ENCODE measurements at places on chromosomes 2 and 18.
A peak's percentile ranks its signal among the peaks of the same experiment; 100 is the strongest.

- DNase-seq: no peak
Measured at GRCh38 chr18:56421647-56422046, 216.7 kb downstream of the TXNL1 start.

- no peak for DNase-seq
Measured at GRCh38 chr2:99451280-99451679, 38.5 kb downstream of the REV1 start.

- DNase-seq: no peak
Measured at GRCh38 chr2:184031402-184032147, 566.8 kb upstream of the ZNF804A start.

DNA sequence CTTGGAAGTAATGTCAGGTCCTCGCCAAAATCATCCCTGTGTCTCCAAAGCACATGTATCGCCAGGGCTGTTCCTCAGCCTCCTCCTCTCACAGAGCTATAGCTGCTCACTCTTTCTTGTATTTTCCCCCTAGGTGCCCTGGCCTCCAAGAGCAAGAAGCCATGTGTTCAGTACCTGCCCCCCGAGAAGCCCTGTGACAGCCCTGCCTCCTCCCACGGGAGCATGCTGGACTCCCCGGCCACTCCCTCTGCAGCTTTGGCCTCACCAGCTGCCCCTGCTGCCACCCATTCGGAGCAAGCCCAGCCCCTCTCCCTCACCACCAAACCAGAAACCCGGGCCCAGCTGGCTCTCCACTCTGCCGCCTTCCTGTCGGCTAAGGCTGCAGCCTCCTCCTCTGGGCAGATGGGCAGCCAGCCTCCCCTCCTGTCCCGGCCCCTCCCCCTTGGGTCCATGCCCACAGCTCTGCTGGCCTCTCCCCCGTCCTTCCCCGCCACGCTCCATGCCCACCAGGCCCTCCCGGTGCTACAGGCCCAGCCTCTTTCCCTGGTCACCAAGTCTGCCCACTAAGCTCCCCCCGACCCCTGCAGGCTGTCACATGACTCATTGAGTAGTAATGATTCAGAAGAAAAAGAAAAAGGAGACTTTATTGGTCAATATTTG is 18.8 kb downstream of the TGOLN2 start:
- no peak for DNase-seq

- DNase-seq: no peak
Measured at GRCh38 chr2:197183355-197183754, 127.2 kb downstream of the ANKRD44 start.

DNA sequence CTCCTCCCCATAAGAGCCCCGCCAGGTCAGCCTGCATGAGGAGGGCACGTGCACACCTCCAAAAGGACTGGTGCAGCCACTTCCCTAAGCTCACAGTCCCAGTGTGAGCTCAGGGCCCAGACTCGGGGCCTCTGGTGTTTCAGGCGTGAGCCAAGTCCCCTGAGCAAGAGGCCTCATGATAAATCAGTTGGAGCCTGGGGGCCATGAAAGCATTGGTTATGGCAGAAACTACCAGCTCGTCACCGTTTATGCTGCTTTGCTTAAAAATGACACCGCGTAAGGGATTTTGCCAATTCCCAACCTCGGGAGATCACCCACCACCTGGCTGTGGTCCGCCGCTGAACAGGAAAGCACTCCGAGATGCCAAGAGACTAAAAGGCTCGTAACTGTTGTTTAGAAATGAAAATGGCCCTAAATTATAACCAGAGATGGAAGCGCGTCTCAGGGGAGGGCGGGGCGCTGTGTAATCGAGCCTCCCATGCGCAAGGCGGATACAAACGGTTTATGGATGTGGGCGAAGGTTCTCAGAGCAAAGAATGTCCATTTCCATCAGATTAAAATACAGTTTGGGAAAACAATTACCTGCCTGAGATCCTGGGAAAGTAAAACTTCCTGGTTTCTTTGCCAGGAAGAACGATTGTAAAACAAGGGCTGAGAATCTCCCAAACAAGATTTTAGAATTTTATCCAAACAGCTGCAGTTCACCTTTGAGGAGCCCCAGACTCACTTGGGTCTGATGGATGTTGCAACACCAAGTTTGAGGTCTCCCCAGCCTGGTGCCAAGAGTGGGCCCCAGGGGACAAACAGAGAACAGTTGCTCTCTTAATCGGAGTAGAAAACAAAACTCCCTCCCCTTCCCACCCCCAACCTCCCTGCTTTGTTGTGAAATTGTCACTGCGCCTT is 141.4 kb downstream of the BCL2 start:
- no peak for DNase-seq

GRCh38 chr18:55927831-55928230 is 339.8 kb upstream of the TCF4 start:
- no peak for DNase-seq

GRCh38 chr2:99569386-99569785 is 79.6 kb upstream of the REV1 start:
- DNase-seq: no peak

DNA sequence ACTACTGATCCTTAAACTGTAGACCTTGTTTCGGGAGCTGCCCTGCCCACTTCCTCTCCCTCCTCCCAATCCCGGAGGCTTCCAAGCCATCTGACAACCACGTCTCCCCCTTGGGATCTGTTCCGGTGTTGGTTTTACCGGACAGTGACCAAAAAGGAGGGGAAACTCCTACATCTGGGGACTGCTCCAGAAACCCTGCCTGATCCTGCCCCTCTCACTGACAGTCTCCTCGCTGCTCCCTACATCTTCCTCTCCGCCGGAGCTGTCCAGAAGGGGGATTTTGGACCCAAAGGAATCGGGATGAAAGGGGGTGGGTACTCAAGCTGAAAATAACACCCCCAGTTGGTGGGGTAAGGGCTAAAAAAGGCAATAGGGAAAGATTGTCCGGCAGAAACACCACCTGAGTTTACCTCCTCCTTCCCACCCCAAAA is 1.5 kb downstream of the INO80D start:
- peak; percentile 84 for DNase-seq

DNA sequence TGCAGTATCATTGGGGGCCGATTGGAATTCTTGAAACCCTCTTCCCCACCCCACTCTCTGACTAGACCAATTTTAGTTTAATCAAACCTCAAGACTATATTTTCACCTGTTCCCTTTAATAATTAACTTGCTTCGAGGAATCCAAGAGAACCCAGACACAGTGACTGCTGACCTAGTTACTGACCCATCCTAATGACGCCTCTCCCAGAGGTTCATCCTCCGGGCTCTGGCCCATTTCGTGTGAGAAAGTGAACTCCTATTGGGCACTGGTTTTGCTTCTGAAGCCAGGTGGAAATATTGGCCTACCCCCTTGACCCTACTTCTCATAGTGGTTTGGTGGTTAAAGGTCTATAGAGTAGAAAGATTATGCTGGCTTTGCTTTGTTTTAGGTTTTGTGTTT is 39.9 kb downstream of the RPL37A start:
- DNase-seq: no peak

GRCh38 chr2:128405467-128405900 is 86.8 kb upstream of the HS6ST1 start:
- DNase-seq: no peak

DNA sequence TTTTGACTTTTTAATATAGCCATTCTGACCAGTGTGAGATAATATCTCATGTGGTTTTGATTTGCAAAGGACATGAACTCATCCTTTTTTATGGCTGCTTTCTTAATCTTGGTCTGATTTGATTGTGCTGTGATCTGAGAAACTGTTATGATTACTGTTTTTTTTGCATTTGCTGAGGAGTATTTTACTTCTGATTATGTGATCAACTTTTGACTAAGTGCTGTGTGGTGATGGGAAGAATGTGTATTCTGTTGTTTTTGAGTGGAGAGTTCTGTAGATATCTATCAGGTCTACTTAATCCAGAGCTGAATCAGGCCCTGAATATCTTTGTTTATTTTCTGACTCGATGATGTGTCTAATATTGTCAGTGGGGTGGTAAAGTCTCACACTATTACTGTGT is 16.8 kb downstream of the SP140L start:
- DNase-seq: no peak

DNA sequence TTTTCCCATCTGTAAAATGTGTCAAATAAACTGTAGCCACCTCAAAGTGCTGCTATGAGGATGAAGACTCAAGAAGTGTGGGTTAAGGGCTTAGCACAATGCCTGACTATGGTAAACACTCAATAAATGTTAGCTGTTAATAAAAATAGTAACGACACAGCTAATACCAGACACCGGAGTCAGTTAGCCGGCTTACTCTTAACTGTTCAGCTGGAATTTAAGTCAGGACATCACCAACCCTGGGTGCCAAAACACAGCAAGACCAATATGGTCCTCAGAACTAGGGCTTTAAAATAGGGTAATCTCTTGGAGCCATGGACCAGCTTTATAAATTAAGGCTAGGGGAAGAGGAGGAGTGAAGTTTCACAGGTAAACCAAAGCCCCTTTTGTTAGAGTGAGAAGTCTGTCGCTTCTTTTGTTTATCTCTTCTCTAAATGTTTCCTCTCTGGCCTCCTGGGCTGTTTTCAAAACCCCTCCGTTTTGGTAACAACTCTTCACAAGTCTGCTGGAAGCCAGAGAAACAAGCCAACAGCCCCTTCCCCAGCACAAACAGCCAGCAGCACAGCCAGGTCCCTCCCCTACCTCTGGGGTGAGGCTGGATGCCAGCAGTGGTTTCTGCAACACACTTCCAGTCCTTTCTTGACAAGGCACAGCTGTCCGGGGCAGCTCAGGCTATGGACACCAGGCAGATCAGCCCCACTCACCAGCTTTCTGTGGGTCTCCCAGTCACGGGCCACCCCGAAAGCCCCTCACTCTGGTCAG is 13.8 kb upstream of the FZD7 start:
- DNase-seq: no peak

GRCh38 chr2:119011910-119012209 is 69.9 kb downstream of the MARCO start:
- no peak for DNase-seq

GRCh38 chr18:68608851-68609490 is 105.9 kb downstream of the TMX3 start:
- no peak for DNase-seq

DNA sequence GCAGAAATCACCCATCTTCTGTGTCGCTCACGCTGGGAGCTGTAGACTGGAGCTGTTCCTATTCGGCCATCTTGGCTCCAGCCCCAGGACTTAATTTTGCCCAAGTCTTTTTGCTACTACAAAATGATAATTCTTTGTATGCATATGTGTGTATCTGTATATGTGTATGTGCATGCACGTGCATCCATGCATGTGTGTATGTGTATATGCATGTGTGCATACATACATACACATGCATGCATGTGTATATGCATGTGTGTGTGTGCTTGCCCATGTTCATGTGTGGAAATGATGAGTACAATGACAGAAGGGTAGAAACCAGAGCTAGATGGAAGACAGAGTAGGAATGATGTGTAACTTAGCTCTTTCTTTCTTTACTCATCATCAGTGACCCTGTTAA is 497.9 kb upstream of the SPRED2 start:
- DNase-seq: no peak

- no peak for DNase-seq
Measured at GRCh38 chr2:159851941-159852340, 53.9 kb upstream of the CD302 start.

- DNase-seq: no peak
Measured at GRCh38 chr2:38835990-38836389, 39.7 kb downstream of the DHX57 start.

- DNase-seq: no peak
Measured at GRCh38 chr2:130380096-130380934, 24.5 kb downstream of the PTPN18 start.

- peak; percentile 86 for DNase-seq
Measured at GRCh38 chr2:96832754-96833507, 10.9 kb downstream of the ANKRD23 start.

DNA sequence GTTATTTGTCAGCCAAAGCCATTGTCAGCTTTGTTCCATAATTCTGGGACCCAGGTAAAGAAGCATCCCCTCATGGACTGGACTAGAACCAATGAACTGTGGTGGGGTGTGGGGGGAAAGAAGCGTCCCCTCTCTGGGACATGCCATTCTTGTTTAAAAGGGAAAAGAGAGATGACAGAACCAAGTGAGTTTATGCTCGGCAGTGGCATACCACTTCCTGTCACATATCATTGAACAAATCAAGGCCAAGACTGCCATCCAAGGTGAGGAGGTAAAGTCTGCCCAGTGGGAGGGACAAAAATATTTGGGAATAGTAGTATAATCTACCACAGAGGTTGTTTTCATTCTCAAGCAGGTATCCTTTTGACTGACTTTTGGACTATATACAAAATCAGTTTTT is 4.7 kb upstream of the GLS start:
- no peak for DNase-seq

DNA sequence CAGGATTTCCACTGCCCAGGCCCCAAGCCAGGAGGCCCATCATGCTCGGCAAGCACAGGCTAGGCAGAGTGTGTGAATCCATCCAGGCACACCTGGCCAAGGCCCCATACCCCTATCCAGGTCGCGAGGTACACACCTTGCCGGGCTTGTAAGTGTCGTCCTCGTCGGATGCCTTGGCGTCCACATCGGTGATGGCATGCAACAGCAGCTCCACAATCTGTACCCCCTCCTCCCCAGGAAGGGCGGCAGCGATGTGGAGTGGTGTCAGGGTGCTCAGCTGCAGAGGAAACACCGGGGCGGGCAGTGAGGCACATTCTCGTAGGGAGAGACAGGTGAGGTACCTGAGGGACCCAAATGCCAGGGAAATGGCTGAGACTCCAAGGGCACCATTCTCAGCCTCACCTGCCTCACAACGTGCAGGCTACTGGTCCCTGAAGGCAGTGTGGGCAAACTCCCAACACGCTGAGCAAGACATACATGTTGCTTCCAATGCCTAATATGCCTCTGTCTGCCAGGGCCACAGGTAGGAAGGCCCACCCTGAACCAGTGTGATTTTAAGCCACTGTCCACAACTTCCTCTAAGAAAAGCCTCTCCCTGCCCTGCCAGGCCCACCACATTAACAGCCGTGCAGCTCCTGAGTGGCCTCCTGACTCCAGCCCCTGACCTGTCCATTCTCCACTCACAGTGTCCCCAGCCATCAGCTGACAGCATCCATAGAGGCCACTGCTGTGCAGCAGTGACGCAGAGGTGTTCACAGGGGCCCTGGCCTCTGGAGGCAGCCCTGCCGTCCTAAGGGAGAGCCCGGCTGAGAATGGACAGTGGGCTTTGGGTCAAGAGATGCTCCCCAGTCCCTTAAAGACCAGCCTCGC is 44.9 kb downstream of the ANKMY1 start:
- DNase-seq: no peak

GRCh38 chr2:26347286-26347865 is 787 bp upstream of the ADGRF3 start:
- DNase-seq: no peak

- DNase-seq: no peak
Measured at GRCh38 chr18:43271593-43272432, 5.5 kb downstream of the SYT4 start.

DNA sequence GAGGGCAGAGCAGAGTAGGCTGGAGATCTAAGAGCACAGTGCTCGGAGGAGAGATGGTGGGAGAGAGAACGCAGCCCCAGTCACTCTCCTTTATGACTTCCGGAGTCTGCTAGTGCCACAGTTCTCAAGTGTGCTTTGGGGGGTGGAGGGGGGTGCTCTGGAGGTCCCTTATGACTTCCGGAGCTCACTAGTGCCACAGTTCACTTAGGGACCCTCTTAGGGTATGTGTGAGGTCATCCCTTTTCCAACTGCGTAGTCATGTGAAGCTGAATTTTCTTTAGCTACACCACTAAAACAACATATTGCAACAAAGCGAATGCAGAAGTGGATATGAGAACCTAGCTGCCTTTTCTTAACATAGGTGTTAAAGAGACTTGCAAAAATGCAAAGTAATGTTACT is 153.7 kb upstream of the KCTD1 start:
- no peak for DNase-seq

Measured in iPS DF 19.7 (cell line).